ENCODE measurements at places on chromosomes 12 and 14.

DNA sequence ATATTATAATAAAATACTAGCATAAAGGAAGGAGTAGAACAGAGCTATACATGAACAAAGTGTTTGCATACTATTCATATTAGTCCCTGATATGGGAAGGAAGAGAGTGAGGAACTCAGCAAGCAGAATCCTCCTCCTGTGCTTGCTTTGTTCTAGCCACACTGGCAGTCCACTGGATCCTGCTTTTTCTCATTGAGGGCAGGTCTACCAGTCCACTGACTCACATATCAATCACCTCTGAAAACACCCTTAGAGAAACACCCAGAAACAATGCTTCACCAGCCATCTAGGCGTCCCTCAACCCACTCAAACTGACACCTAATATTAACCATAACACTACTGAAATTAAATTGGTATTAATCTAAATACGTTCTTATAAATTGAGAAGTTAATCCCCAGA is 1861.7 kb upstream of the SEL1L start:
- no peak for DNase-seq

- DNase-seq, result no peak
These were observed 29.2 kb upstream of the C14orf180 start for GRCh38 chr14:104550340-104550860.

DNA sequence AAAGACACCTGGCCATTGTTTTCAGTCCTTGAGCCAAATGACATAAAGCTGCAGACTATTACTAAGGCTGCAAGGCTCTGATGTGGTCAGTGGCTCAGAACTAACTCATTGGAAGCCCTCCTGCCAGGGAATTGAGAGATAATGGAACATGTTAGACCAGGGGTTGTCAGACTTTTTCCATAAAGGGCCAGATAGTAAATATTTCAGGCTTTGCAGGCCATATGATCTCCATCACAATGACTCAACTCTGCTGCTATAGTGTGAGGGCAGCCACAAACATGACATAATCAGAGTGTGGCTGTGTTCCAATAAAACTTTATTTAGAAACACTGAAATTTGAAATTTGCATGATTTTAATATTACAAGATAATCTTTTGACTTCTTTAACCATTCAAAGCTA is 140.3 kb downstream of the TMEM30B start:
- no peak for DNase-seq

- no peak for DNase-seq
These were observed 22.0 kb downstream of the AP5M1 start for GRCh38 chr14:57290751-57291150.

DNA sequence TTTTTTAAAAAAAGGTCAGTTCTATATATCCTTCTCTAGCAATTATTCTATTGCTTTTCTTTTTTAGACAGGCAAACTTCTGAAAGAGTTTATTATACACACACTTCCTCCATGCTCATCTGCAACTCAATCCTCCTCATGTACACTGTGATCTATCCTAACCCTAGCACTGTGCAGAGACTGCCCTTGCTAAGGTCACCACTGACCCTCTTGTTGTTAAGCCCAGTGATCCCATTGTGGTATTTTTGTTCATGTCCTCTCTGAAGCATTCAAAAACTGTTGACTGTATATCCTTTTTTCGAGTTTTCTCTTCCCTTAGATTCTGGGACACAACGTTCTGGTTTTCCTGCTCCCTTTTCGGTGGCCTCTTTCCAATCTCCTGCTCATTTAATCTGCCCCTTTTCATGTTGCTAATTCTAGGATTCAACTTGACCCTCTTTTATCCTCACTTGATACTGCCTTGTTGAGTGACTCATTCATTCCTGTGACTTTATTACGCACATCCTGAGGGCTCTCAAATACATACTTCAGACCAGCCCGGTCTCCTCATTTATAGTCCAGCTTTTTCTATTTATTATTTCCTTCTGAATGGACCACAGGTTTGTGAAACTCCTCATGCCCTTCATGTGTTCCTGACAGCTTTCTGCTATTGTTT is 53.9 kb upstream of the PTPRB start:
- DNase-seq, result no peak

GRCh38 chr12:89339526-89339925 is 12.8 kb downstream of the DUSP6 start:
- DNase-seq, result no peak

- DNase-seq, result no peak
These were observed 46.2 kb downstream of the BCAT1 start for GRCh38 chr12:24902511-24903328.

- DNase-seq, result no peak
These were observed 49.3 kb downstream of the KSR2 start for GRCh38 chr12:117919479-117919878.

GRCh38 chr12:90407841-90408240 is 547.1 kb downstream of the CCER1 start:
- DNase-seq, result no peak

DNA sequence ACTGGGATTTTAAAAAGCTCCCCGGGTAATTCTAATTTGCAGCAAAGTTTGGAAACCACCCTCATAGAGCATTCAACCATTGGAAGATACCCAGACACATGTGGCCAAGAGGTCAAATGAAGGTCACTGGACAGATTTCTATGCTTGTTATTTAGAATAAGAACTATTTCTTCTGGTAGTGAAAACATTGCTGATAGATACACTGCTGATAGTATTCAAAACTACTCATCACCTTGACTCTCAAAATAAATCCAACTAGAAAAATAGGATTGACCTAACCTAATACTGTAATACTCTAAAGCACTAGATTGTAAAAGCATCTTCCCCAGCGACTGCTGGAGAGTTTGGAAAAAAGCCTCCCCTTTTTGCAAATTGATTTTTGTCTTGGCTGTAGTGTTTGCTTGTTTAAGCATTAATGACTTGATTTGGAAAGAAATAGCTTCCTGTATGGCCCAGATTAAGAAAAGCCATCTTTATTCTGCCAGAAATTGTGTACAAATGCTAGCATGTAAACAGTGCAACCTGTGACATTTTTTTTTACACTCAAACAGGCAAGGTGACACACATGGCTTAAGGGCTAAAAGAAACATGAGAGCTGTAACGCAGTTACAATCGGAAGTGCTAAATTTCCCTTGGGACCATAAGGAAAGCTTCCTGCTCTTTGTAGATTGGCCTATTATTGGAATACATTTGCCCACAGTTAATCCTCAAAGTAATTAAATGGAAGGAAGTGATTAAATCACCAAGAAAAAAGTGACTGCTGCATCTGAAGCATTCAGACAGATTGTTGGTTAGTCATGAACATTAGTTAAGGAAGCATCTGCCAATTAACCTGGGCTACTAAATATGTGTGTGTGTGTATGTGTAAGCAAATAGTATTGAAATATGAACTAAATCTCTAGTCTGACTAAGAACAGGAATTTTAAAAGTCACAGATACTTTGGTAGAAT is 356.5 kb upstream of the ATP2B1 start:
- no peak for DNase-seq

DNA sequence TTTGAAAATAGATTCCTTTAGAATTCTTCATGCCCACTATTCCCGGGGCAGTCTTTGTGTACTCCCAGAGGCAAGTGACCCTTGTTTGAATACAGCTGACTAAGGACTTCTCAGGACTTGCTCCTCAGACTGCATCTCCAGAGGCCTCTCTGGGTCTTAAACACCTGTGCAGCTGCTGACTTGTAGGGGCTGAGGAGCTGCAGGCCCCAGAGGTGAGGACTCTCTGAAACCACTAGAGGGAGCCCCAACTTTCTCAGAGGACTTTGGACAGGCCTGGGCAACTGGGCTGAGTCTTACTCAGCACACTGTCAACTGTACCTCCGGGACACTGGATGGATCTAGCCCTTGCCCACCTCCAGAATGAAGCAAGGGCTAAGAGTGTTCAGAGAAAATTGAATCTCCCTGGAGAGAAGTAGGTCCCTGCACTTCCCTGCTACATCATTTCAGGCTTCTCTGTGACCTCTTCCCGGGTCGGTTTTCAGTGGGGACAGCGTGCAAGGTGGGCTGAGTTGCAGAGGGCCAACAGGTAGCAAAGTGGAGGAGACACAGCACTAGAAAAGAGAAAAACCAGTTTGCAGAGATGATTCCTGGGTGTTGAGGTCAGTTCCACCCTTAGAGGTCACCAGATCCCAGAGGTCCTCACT is 164.6 kb downstream of the TMEM117 start:
- no peak for DNase-seq

Measured in cortex of kidney (tissue), 1 donor.